ENCODE measurements at places on chromosomes 7 and 10.

- DNase-seq, result peak; percentile 31
These were observed 50.0 kb downstream of the AMZ1 start for GRCh38 chr7:2737771-2738540.

GRCh38 chr10:93757801-93758507, at the start of gene LGI1:
Gene LGI1, plus strand, starts transcription at chr10:93757936. Its CDS starts 209 bp downstream, at chr10:93758145.
- DNase-seq, result no peak

- no peak for DNase-seq
These were observed 5.8 kb downstream of the CALHM3 start for GRCh38 chr10:103473261-103473671.

DNA sequence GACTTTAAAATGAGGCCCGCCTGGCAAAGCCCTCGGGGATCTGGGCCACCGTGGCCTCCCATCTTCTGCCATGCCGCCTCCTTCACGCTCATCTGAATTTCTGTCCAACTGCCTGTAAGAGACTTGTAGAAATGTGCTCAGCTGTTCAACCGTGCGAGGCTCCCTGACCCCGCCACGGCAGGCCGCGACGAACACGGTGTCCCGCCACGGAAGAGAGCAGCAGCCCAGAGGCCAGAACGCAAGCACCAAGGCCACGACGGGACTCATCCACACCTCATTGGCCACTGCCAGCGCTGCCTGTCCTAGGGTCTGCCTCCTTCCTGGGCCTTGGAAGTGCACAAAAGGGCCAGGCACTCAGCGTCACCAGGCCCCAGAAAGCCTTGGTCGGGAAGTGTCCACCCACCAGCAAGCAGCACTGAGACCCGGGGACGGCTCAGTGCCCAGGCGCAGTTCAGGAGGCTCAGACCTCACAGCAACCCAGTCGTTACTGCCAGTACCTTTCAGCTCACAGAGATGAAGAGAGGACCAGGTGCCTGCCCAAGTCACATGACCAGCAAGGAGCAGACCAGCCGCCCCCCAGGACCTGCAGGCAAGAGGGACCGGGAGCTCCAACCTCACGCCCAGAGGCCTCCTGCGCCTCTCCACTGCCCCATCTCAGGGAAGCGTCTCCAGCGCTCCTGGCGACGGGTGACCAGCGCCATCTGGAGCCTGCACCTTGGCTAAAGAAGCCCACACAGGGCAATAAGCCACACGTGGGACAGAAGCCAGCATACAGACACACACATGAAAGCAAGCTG, 85.9 kb downstream of the MAD1L1 start:
- DNase-seq, result no peak
